Fibroblast of skin of abdomen (primary cell): ENCODE measurements at places on chromosomes 11 and 22.
A peak's percentile ranks its signal among the peaks of the same experiment; 100 is the strongest.

DNA sequence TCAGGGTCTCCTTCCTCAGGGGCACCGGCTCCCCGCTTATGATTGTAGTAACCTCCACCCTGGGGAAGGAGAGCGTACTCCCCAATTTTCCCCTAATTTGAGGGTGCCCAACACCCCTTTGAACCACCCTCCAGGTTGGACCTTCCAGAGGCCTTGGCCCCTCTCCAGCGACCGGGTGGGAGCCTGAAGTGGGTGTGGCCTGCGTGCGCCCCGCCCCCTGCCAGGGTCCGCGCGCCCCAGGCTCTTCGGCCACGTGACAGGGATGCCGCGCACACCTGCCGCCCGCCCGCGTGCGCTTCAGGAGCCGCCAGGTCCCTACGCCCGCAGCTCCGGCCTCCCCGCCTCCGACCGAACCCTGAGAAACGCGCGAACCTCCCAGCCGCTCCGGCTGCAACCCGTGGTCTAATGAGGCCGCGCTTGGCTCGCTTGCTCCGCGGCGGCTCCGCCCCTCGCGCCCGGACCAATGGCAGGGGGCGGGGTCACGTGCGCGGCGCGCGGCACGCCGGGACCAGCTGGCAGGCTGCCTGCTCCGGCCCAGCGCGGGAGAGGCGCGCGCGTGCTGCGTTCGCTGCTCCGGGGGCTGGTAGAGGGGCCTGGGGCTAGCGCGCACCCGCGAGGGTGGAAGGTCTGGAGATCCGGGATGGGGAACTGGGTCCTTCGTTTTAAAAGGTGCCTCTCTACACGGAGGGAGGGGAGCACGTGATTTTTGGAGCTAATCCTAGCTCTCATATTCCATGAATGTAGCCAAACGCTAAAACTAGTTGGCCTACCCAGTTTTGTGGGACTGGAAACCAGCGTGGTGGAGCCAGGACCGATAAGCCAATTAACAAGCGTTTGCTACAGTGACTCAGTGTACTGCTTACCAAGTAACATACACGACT is at the start of gene FOXRED2:
FOXRED2 (minus strand) TSS at position 404 of the 881 bp plus-strand sequence. CDS start 618 bp downstream, outside the sequence.
- DNase-seq = peak; percentile 84

- no peak for DNase-seq
These were observed 105.0 kb downstream of the SHANK2 start for GRCh38 chr11:71147331-71147730.

GRCh38 chr11:106409222-106409621 is 331.8 kb downstream of the AASDHPPT start:
- DNase-seq = no peak

DNA sequence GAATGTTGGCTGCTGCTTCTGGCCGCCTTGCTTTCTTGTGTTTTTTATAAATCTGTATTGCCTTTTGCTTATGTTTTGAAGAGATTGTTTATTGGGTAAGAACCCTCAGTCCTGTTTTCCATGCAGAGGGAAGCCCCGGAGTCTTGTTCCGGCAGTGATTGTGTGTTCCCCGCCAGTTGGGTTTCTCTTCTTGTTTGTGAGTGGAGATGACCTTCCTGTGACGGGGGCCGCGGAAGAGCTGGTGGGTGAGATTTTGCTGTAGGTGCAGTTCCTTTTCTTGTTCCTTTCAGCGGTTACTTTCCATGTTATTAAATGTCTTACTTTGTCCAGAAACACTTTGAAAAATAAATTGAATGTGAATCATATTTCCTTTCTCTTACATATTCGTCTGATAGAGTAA is 8.3 kb downstream of the TBC1D22A start:
- DNase-seq = no peak

- no peak for DNase-seq
These were observed 164.7 kb downstream of the DSCAML1 start for GRCh38 chr11:117632306-117632705.

DNA sequence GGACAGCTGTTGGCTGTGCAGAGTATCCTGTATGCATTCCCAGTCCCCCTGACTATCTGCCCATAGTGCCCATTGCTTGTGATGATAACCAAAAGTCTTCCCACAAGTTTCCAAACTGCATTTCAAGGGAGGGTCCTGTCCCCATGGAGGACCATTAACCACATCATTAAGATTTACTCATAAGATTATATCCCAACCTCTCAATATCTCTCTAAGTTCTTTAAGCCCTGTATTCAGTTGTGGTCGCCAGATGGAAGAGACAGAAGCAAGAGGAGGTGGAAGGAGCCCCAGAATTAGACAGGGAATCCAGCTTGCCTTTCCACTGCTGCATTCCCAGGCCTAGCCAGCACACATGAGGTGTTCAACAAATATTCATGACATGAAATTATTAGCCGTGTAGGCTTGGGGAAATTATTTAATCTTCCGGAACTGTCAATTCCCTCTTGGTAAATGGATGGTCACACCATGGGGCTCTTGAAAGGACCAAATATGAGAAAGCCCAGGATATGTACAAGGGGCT is 42.6 kb upstream of the TIMP3 start:
- peak; percentile 55 for DNase-seq

DNA sequence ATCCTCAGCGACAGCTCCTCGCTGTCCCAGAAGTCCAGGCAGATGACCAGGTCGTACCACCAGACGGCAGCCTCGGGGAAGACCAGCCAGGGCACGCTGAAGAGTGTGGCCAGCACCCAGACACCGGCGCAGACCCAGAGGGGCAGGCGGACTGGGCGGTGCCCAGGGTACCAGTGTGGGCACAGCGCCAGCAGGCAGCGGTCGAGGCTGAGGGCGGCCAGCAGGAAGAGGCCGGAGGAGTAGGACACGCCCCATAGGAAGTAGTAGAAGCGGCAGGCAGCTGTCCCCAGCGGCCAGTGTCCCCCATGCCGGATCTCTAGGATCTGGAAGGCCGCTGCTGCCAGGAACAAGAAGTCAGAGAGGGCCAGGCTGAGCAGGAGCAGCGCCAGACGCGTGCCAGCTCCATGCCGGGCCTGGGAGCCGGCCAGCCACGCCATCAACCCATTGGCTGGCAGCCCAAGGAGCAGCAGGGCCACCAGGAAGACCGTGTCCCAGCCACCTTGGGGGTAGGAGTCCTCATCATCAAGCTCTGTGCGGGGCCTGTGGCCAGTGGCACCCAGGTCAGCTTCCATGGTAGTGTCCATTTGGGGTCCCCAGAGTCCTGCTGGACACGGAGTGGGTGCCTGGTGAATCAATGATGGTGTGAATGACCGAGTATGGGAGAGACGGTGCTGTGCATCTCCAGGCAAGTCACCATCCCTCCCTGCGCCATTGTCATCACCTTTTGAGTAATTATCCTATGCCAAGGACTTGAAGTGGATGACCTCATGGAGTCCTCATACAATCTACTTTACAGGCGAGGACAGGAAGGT is at the start of gene GPR152:
GPR152 (minus strand) TSS at position 589 of the 812 bp plus-strand sequence; CDS start at position 584, 5 bp downstream.
- DNase-seq = no peak

GRCh38 chr22:49685116-49685515 is 142.6 kb downstream of the BRD1 start:
- no peak for DNase-seq

DNA sequence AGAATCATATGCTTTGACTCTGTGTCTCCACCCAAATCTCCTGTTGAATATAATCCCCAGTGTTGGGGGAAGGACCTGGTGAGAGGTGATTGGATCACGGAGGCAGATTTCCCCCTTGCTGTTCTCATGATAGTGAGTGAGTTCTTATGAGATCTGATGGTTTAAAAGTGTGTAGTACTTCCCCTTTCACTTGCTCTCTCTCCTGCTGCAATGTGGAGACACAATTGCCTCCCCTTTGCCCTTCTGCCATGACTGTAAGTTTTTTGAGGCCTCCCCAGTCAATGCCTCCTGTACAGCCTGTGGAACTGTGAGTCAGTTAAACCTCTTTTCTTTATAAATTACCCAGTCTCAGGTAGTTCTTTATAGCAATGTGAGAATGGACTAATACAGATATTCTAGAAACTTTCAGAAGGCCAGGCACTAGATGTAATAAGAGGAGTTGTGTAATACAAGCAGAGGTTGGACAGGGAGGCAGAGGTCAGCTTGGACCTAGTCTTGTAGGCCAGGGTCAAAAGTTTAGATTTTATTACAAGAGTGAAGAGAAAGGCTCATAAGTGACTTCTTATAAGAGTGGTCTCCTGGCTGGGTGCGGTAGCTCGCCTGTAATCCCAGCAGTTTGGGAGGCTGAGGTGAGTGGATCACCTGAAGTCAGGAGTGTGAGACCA is 9.3 kb upstream of the SERPING1 start:
- no peak for DNase-seq

DNA sequence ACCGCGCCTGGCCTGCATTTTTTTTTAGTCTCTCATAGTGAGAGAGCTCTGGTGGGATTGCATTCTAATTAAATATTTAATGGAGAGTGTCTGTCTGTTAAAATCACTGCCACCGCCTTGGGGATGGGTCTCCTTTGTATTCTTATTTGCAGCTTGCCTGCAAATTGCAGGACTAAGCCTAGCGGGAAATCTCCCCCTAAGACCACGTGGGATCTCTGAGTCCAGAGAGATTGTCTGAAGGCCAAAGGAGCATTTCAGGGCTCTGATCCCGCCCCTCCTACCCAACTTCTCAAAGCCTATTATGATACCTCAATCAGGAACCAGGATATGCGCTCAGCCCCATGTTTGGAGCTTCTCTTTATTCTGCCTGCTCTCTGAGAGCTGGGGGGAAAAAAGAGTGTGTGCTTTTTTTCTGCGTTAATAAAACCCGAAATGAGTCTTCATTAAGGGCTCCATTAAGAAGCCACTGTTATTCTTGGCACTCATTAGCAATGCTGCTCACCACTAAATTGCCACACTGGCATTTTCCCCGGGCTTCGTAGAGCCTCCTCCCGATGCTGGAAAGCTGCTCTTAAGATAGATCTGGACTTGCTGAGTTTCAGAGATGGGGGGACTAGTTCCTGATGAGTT is 92.9 kb upstream of the THY1 start:
- DNase-seq = no peak

DNA sequence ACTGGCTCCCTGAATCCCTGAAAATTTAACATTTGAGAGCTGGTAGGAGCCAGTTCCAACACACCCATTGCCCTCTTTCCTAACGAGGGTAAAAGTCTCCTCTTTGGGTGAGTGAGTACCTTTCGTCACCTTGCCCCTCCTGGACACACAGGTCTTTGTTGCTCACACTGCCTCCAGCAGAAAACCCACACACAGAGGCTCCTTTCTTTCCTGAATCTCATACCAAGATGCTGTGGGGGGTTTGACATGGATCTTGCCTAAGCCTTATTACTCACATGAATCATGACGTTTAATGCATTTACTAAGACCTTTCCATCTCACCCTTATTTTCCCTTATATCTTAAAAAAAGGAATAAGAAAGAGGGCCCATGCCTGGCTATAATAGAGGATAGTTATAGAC is 53.0 kb downstream of the PARVA start:
- DNase-seq = peak; percentile 77

DNA sequence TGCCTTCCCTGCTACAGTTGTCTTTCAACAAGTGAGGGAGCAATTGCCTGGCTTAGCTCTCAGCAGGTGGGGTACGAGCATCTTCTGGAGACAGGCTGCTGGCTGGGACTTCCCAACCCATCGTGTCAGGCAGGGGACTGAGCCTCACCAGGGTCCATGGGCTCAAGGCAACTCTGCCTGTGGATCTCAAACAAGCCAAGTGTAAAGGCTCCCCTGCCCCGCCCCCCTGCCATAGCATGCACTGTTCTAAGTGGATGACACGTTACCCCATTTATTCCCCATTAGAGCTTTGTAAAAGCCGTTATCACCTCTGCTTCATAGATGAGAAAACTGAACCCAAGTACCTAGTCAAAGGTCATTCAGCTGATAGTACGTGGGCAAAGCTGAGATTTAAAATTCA is 222.9 kb downstream of the NTM start:
- no peak for DNase-seq

DNA sequence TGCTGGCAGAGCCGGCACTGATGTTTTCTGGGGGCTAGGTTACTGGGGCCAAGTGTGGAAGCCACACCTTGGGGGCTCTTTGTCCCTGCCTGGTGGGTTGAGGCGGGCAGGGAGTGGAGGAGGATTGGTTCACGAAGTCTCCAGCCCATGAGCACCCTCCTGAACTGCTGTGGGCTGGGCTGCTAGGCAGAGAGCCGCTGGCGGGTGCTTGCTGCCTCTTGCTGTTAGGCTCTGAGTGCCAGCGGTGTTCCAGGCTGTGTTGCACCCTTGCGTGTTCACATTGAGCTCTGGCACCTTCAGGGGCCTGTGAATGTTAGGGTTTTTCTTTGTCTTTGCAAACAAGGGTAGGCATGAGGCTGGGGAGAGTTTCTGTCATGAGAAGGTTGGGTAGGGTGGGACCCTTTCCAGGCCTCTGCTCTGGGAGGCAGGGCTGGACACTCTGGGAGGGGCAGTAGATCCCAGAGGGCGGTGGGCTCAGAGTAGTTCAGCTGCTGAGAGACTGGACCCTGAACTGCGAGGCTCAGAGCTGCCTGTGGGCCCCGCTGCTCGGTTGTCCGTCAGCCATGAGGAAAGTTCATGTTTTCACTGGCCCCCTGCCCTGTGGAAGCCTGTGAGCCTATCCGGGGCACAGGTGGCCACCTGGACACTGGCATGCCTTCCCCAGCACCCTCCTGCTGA is 24.0 kb upstream of the TMEM191C start:
- no peak for DNase-seq

- DNase-seq = no peak
These were observed 86.2 kb downstream of the MSANTD4 start for GRCh38 chr11:105935791-105936190.

- DNase-seq = no peak
These were observed 74.1 kb downstream of the PHF21B start for GRCh38 chr22:44935724-44936123.

DNA sequence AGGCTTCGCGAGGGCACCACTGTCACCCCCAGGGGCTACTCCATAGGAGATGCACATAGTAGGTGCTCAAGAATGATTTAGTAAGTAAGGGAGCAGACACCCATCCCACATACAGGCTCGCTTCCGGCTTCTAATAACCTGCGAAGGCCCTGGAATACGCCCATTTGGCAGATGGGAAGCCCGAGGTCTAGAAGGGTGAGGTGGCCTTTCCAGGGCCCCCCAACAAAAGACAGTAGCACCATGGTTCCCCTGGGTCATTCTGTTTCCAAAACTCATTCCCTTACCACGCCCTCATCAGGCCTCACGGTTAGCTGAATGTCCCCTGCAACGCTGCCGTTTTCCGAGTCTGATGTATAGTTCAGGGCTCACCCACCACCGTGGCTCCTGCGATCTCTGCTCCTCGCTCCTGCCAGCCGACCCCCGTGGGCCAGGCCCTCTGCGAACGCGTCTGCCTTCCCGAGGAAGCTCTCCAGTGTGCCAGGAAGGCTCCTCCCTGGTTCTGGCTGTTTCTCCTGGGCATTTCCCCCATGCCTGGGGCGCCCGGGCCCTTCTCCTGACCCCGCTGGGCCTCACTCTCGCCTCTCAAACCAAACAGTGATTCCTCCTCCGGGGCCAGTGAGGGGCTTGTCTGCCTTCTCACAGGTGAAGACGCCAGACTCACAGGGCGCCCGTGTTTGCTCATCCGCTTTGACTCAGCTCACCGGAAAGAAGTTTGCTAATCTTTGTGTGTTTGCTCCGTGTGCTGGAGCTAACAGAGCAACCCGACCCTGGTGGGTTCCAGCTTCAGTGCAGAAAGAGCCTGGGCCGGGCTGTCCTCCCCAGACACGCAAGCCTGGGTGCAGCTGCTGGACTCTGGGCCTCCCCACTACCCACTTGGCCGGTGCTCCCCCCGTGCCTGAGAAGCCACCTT is 86.6 kb downstream of the RTL6 start:
- no peak for DNase-seq
